ENCODE measurements at places on chromosomes 5 and 9. TPM values are rescaled to one million over a fixed set of nuclear protein-coding genes. Genes with fewer than 3 reads are reported as not detected.

The PTGES gene
- polyA plus RNA-seq = 10.6 TPM

The TRIM7 gene
- polyA plus RNA-seq = 15.7 TPM

The PCDHGB1 gene
- polyA plus RNA-seq = 0.32 TPM

DNA sequence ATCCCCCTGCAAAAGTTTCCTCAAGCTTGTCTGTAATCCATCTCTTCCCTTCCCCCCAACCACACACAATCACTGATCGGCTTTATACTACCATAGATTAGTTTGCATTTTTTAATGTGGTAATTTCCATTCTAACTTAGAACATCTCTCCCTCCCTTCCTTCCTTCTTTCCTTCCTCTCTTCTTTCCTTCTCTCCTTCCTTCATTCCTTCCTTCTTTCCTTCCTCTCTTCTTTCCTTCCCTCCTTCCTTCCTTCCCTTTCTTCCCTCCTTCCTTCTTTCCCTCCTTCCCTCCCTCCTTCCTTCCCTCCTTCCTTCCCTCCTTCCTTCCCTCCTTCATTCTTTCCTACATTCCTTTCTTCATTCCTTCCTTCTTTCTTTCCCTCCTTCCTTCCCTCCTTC is 166.2 kb upstream of the MSX2 start:
- no peak for DNase-seq

DNA sequence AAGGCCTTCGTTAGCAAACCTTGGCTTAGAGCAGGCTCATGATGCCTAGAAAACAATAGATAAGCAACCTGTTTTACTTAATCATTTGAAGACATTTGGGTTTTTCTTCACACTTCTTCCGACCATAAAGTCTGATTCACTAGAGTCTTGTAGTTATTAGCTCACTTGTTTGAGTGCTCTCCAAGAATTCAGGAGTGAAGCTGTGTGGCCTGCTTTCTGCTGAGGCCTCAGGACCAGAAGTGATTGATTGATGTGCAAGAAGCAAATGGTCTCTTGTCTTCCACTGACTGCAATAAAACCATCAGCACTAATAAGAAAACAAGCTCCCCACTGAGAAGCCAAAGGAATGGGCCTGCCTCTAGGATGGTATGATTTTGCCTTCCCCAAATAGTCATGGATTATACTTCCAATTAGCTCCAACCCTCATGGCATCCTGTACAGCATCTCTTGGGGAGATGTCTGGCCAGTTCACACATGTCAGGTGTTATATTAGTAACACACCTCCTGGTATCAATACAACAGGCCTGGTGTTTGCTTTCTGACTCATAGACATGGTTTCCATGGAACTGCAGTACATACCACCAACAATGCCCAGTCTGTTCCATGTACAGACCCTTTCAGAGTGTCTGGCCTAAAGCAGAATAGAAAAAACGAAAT is 317.6 kb downstream of the CWC27 start:
- DNase-seq = no peak

Data from muscle of arm (tissue), 14 donors.